Pancreas (tissue), 10 donors: ENCODE measurements at places on chromosomes 12 and 14.

- DNase-seq = no peak
Observed at GRCh38 chr12:68560851-68561422, 49.8 kb upstream of the RAP1B start.

GRCh38 chr12:34396861-34397590 is 374.7 kb downstream of the ALG10 start:
- peak; percentile 12 for DNase-seq

DNA sequence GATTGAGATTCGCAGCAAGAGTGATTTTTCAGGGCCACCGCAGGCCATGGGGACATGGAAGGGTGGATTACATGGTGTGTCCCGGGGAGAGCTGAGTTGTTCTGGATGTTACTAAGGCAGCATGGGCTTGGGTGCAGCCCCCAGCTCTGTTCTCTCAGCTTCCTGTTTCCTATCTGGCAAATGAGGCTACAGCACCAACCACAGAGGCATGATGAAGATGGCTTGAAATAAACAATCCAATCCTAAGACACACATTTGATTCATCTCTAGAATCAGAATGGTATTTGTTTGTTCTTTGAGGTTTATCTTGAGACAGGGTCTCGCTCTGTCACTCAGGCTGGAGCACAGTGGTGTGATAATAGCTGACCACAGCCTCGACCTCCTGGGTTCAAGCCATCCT is 21.6 kb downstream of the GLTP start:
- no peak for DNase-seq

DNA sequence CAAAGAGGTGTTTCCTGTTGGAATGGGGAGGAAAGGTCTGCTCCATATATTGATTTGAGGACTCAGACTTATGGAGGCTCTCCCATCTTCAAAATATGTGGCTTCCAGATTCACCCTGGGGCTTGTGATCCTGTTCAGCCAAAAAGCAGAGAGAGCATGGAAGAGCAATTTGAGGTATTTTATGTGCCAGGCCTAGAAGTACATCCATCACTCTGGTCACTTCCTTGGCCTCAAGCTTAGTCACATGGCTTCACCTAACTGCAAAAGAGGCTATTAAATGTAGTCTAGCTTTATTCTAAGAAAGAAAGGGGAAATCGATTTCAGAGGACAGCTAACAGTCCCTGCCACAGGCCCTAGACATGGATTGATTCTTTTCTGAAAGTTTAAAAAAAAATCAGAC is 86.2 kb downstream of the C12orf50 start:
- DNase-seq = no peak

- DNase-seq = peak; percentile 64
Observed at GRCh38 chr12:70609739-70610491, 27.3 kb downstream of the PTPRB start.

DNA sequence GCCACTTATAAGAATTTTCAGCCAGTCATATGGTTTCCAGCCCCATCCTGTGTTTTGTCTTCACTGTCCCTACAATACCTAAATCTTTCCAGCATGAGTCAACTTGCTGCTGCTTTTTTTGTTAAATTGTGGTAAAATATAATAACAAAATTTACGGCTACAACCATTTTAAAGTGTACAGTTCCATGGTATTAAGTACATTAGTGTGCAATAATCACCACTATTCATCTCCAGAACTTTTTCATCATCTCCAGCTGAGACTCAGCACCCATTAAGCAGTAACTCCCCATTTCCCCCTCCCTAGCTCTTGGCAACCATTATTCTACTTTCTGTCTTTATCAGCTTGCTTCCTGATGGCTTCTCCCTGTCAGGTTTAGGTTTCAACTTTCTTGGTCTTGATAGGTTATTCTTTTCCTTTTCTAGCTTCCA is 39.1 kb downstream of the FRS2 start:
- DNase-seq = no peak

GRCh38 chr14:69133206-69134125 is 19.5 kb downstream of the DCAF5 start:
- DNase-seq = no peak

DNA sequence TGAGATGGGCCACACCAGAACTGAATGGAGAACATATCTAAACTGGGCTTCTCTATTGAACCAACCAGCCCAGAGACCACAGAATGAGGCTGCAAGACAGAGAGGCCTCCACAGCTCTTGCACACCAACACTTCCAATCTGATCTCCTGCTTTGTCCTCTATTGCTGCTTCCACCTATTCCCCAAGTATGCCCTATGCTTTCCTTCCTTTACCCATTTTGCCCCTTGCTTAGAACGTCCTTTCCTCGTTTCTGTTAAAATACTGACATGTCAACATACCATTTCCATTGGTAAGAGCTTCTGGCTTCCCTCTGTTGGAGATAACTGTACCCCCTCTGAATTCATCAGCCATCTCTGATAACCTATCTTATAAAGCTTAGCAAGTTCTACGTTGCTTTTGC is 2.8 kb downstream of the SLC2A13 start:
- DNase-seq = no peak

GRCh38 chr12:78390920-78391319 is 473.7 kb upstream of the SYT1 start:
- no peak for DNase-seq

- DNase-seq = no peak
Observed at GRCh38 chr14:61549425-61549824, 145.9 kb upstream of the HIF1A start.

DNA sequence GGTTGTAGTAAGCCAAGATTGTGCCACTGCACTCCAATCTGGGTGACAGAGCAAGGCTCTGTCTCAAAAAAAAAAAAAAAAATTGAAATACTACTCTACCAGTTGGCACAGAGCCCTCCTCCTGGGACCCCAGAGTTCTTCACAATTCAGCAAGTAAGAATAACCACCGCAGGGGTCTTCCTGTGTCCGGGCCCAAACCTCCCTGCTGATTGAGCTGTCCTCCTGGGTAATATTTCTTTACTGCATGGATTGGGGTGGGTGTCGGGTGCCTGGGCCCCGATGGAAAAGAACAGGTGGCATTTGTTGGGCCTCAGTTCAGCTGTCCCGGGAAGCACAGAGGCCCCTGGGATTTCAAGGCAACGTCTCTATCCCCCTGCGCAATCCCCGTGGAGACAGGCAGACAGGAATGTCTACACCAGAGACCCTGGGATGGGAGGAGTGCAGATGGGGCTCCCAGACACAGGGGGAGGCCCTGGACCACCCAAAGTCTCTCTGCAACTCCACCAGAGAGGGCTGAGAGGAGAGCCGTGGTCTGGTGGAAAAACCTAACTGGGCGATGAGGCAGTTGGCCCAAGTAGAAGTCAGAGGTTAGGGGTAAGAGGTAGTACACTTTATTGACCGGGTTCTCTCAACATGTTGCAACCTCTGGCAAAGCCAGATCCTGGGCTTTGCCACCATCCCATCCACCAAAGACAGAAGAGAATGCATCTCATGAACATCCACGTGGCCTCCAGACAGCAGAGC is 32.7 kb upstream of the VPS37B start:
- no peak for DNase-seq

- DNase-seq = peak; percentile 24
Observed at GRCh38 chr12:59403259-59403932, 192.4 kb upstream of the SLC16A7 start.

DNA sequence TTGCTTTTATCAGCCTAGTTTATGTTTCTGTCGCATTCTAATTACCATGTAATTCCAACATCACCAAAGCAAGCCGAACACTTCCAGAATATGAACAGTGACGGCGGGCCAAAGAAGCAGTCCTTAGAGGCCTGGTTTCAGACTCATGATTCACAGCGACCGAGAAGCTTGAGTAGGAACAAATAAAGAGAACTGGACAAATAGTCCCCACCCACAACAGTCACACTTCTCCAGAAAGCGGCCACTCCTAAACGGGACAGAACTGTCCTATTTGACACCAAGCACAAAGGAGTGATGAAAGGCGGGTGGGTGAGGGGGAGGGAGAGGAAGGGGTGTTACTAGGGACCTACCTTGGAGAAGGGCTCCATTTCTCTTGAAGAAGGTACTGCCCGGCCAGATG is 136.4 kb downstream of the FOXN3 start:
- DNase-seq = no peak

GRCh38 chr14:72917094-72917802 is 9.0 kb upstream of the DCAF4 start:
- DNase-seq = no peak

DNA sequence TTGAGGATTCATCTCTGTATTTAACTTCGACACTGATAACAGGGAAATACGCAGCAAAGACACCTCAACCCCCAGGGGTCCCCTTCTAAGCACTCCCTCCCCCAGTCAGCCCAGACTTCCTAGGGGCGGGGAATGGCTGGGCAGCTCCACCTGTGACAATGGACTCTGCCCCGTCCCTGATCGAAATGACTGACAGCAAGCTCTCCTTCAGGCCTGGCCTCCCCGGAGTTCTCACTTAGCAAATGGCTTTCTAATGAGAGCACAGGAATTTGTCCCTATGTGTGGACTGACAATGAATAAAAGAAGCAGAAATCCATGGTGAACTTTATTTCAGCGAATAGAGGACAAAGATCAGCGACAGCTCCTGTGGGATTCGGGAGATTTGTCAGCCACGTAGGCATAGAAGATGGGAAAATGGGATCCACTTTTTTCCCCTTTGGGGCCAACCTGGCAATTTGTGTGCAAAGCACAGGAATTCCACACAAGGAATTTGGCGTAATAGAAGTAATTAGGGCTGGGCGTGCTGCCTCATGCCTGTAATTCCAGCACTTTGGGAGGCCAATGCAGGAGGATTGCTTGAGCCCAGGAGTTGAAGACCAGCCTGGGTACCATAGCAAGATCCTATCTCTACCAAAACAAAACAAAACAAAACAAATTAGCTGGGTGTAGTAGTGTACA is 63.8 kb downstream of the TNFAIP2 start:
- DNase-seq = no peak

DNA sequence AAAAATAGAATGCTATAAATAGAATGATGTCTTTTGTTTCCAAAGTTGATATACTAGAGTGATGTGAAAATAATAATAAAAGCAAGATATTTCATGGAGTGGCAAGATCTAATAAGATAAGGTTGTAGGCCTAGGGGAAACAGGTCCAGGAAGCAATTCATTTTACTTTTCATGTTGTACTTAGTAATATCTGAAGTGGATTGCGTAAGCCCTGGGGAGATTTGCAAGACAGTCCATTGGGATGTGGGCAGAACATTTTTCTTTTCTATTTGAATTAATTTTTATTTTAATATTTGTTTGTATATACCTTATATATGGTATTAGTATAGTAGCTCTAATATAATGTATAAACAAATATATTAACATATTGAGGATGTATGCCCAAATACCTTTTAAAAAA is 7.5 kb downstream of the NUBPL start:
- no peak for DNase-seq

- no peak for DNase-seq
Observed at GRCh38 chr12:103138538-103138937, 181.1 kb downstream of the ASCL1 start.

DNA sequence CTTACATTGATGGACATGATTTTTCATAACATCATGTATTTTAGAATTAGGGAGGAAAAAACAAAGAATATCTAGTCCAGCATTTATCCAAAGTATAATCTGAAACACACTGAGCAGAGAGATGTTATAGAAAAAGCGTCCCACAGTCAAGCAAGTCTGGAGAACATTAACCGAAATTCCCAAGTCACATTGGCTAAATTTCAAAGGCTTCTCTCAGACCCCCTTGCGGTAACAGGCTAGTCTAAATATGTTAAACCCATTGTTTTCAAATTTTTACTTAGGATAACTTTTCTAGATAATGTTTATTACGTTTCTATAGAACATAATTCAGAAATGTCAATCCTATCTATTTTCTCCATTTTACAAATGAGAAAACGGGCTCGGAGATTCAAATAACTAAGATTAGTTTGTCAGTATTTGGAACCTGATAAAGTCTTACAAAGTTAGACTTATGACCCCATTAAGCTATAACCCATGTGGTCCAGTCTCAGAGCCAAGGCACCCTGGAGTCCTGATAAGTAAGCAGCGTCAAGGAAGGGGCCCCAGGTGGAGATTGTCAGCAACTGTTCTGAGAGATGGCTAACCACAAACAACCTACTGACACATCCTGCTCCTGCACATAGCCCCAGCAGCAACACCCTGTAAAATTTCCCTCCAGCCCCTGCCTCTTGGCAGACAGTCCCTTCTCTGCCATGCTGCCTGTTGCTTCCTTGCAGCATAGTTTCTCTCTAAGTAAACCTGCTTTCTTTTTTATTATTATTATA is 220.6 kb upstream of the TMEM260 start:
- DNase-seq = no peak

- no peak for DNase-seq
Observed at GRCh38 chr12:46224386-46224785, 44.5 kb downstream of the SLC38A1 start.

- no peak for DNase-seq
Observed at GRCh38 chr14:71824816-71825215, 107.4 kb upstream of the RGS6 start.

- DNase-seq = no peak
Observed at GRCh38 chr12:87469295-87469694, 559.9 kb downstream of the C12orf50 start.

DNA sequence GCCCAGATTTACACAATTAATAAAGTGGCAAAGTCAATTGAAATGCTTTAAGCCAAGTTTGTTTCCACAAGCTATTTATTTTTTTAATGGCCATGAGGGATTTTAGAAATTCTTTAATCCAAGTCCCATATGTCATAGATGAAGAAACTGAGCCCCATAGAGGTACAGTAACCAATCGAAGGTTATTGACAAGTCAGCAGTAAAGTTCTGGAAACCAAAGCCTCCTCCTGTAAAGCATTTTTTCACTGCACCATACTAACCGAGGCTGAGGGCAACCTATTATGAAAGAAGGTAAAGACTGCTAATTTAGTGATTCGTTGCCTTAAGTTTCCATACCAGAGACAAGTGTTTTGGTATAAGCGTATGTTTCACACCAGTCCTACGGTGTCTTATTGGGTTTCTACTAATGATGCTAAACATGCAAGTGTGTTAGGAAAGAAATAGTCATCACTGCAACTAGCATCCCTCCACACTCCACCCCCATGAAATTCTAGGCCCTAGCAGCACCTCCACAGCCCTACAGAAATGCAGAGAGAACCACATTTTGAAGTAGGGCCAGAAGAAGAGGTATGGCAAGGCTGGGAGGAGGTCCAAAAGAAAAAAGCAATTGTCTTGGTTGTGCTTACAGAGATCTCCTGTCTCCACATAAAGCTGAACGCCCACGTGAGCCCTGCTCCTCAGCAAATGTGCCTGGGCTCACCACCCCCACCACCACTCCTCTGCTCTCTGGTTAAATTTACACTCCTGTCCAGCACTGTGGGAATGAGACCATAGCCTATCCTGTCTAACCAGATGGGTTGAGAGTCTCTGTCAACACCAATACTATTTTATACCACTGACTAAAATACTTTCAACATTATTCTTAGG is 271.1 kb upstream of the G2E3 start:
- DNase-seq = no peak

DNA sequence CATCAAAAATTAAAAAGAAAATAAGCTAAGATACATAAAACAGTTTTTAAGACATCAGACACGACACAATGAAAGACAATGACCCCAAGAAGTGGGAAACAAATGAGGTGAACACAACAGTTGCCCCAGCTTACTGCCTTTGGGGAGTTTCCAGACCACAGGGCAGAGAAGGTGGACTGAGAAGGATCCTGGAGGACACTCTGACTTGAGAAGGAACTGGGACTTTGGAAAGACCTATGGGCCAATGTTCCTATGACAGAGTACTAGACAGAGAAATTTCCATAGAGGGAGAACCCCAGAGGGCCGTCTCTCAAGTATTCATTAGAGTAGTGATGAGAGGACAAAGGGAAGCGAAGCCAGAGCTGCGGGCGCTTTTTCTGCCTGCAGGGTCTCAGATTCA is 6.2 kb upstream of the OR5AU1 start:
- no peak for DNase-seq

- DNase-seq = no peak
Observed at GRCh38 chr14:54535126-54535525, 25.4 kb downstream of the CGRRF1 start.

GRCh38 chr14:103434868-103435442 is 49.7 kb downstream of the MARK3 start:
- no peak for DNase-seq
